Endothelial cell (in vitro differentiated cells): ENCODE measurements at places on chromosomes 16 and 17.

DNA sequence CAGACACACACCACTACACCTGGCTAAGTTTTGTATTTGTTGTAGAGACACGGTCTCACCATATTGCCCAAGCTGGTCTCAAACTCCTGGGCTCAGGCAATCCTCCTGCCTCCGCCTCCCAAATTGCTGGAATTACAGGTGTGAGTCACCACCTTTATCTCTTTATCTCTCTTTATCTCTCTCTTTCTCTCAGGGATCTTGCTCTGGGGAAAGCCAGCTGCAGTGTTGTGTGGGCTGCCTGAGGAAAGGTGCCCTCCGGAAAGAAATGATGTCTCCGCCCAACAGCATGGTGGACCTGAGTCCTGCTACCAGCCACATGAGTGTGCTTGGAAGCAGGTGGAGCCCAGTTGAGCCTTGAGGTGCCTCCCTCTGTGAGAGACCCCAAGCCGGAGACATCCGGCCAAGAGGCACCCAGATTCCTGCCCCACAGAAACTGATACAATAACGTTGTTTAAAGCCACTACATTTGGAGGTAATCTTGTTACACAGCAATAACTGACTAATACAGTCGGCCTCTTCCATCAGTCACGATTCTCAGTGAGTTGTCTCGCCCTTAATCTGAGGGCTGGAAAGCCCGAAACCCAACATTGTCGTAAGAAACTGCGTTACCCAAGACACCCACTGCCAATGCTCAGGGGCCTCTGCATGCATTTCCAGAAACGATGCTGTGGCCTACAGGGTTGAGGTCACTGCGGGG lies 68.0 kb upstream of the RPH3AL start:
- no peak for DNase-seq

GRCh38 chr17:83084621-83085056 lies 5.2 kb downstream of the METRNL start:
- DNase-seq: no peak

- no peak for DNase-seq
These were observed 38.3 kb upstream of the HSBP1 start for GRCh38 chr16:83769397-83770008.

- DNase-seq: no peak
These were observed 1950.1 kb downstream of the TP53TG3F start for GRCh38 chr16:35409503-35409902.

GRCh38 chr17:82098939-82099763 lies 1.1 kb upstream of the FASN start:
- DNase-seq: no peak

DNA sequence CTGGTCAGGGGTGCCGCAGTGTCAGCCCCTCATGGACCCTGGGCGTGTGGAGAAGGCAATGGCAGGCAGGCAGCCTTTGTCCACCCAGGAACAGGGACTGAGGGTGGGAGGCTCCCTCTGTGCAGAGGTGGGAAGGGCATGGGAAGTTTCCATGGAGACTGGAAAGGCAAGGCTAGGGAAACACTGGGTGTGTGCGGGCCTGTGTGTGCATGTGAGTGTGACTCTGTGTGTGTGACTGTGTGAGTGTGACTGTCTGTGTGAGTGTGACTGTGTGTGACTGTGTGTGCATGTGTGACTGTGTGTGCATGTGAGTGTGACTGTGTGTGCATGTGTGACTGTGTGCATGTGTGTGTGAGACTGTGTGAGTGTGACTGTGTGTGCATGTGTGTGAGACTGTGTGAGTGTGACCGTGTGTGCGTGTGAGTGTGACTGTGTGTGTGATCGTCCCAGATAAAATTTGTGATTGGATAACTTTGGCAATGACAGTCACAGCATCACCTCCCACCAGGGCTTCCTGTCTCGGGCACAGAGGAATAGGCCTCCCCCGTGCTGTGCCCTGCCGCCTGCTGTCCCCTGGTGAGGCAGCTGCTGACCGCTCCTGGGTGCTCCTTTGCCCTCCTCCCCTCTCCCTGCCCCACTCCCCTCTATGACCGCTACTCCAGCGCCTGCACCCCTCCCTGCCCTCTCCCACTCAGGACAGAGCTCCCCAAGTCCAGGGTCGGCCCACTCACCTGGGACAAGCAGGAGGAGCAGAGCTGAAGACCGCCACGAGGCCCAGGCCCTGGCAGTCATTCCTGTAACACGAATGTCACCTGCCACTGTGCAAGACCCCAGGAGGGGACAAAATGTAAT lies 698 bp downstream of the CD300C start:
- DNase-seq: no peak

GRCh38 chr17:75776386-75777295 lies 8.0 kb upstream of the UNK start:
- no peak for DNase-seq

GRCh38 chr17:28457890-28458289 lies 15.6 kb upstream of the SLC13A2 start:
- no peak for DNase-seq

GRCh38 chr16:84278333-84278732 lies 16.3 kb upstream of the WFDC1 start:
- no peak for DNase-seq

DNA sequence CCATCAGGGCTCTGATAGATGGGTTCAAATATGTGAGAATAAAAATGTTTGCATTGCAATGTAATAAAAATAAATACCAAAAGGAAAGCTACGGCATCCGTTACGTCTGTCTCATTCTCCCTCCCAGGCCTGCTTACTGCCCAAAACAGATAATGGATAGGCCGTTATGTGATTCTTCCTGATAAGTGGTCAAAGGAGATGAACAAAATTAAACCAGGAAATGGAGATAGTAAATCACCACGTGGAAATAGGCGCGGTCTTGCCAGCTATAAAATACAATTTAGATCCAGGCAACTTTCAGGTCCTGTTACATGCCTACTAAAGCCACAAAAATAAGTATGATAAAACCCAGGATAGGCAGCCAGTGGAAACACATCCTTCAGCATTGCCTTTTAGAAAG lies 49.5 kb upstream of the CCL1 start:
- DNase-seq: no peak

DNA sequence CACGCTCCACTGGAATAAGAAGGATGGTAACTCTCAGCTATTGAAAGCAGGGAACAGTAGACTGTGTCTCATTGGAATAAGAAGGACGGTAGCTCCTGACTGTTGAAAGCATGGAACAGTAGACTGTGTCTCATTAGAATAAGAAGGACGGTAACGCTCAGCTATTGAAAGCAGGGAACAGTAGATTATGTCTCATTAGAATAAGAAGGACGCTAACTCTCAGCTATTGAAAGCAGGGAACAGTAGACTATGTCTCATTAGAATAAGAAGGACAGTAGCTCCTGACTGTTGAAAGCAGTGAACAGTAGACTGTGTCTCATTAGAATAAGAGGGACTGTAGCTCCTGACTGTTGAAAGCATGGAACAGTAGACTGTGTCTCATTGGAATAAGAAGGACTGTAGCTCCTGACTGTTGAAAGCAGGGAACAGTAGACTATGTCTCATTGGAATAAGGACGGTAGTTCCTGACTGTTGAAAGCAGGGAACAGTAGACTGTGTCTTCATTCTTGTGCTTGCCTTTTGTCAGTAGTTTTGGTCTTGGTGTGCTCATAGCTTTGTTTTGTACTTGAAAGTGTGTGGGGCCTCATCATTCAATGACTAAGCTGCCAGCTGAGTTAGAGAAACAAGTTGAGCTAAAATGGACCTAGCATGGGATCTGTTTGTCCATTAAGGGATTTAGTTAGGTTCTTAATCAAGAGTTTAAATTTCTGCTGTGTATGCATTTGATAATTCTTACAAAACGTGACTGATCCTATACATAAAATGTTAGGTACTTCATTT lies 58.5 kb downstream of the BANP start:
- no peak for DNase-seq

DNA sequence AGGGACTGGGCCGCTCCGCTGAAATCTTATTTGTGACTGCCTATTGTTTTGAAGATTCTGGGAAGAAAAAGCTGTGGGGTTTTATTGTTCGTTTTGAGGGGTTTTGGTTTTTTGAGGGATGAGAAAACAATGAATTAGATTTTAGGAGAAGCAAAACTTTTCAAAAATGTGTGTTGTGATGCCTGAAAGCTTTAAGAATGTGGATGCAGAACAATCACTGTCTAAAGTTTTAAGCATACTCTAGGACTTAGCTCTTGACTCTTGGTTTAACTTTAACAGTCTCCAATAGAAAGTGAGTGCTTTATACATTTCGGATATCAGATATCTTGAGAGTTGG lies 899 bp downstream of the CFAP52 start:
- no peak for DNase-seq

DNA sequence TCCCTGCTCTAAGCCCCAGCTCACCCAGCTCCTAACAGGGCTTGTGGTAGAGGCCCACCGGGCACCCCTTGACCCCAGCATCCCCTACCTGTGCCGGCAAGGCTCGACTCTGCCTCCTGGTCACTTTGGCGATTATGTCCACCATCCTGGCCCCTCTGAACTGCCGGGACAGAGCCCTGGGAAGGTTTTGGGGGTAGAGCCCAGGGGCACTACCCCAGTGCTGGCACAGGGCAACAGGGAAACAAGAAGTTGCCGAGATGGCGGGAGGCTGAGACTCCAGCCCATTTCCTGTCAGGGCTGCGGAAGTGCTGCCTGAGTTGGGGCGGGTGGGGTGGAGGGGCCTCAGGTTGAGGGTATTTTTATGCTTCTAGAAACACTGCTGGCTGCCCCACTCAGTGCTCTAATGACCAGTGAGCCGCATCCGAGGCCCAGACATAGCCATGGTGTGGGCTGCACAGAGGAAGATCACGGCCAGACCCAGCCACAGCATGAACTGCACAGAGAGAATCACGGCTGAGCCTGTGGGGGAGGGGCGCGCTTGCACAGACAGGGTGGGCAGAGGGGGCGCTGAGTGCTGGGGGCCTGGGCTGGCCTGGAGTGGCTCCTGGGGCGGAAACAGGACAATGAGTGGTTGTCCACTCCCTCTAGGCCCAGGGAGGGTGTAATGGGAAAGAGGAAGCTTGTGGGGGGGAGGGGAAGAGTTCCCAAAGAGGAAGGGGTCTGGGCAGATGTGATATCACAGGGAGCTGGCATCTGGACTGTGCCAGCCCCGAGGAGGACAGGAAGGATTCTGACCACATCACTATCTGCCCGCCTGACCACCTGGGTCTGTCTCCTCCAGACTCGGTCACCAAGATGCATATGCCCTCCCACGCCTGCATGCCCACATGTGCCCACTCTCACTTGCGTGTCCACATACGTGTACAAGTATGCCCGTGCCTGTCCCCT lies 22.3 kb downstream of the ARHGAP27 start:
- DNase-seq: peak; percentile 66

DNA sequence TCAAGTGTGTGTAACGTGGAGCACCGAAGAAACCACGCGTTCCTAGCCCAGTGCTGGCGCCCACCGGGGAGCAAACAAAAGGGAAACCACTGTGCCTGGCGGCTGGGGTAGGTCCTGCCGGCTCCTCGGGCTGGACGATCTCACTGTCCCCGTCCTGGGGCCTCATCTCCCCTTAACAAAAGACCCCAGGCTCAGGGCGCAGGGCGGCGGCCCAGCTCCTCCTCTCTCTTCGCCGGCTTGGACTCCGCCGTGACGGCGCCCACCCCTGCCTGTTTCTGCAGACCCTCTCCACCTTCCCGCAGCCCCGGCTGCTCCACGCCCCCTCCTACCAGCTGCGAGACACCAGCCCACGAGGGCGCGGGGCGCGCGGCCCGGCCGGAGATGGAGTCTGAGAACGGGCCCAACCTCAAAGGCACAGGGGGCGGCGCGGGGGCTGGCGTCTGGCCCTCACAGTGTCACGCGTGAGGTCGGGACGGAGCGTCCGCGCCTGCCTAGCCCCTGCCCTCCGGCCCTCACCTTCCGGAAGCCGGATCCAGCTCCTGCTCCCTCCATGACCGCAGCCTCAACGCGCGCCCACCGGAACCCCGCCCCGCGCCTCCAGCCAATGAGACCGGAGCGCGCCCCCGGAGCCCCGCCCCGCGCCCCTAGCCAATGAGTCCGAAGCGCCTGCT lies at the start of gene CENPX:
CENPX (minus strand) TSS at position 569 of the 671 bp plus-strand sequence; CDS start at position 552, 17 bp downstream.
- DNase-seq: no peak

DNA sequence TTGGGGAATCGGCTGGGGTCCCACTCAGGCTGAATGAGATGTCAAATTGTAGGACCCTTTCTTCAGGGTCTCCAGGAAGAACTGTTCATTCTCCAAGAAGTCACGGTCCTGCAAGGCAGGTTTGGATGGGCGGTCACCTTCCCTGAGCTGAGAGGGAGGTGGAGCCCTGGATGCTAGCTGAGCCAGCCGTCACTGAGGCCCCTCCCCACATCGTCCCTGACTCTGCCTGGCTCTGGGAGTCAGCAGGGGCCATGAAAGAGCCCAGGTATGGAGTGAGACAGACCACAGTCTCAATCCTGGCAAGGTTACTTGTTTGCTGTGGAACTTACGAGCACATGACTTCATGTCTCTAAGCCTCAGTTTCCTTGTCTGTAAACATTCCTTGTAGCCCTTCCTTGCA lies 6.0 kb upstream of the MRPL38 start:
- DNase-seq: no peak

DNA sequence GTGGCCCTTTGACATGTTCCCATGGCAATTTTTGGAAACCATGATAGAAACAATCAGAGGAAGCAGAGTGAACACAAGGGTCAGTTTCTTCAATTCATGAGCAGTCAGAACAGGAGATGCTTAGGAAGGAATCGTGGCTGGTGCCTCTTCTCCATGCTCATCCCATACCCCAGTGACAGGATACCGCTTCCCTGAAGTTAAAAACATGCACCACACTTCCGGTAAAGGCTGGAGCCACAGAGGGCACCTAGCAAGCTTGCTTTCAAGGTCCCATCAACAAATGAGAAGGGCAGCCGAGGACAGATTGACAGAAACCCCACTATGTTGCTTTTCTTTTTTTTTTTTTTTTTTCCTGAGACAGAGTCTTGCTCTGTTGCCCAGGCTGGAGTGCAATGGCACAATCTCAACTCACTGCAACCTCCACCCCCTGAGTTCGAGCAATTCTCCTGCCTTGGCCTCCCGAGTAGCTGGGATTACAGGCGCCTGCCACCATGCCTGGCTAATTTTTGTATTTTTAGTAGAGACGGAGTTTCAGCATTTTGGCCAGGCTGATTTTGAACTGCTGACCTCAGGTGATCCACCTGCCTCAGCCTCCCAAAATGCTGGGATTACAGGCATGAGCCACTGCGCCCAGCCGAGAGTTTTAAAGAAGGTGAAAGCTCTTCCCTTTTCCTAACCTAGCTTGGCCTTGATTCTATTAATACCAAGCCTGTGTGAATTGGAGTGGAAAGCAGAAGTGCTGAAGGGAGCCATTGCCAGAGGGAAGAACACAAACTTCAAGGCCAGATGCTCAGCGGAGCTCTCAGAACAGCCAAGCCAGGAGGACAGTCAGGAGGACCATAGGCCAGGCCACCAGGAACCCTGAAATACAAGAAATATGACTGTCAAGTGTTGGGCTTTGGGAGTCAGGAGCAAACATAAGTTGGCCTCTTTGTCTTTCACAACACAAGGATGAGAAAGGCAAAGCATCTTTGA lies 16.6 kb downstream of the GP2 start:
- DNase-seq: no peak

DNA sequence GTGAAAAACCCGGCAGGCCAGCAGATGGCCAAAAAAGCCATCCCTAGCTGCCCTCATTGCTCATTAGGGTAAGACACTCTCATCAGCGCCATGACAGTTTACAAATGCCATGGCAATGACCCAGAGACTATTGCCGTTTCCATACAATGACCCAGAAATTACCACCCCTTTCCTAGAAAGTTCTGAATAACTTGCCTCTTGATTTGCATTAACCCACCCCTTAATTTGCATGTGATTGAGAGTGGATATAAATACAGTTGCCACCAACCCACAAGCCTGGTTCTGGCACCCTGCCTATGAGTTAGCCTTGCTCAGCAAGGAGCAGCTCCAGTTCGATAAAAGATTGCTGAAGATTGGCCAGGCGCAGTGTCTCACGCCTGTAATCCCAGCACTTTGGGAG lies 16.1 kb upstream of the C16orf54 start:
- no peak for DNase-seq
